ENCODE measurements at places on chromosomes 11 and 22.

GRCh38 chr11:14435717-14436512, 63.7 kb downstream of the COPB1 start:
- DNase-seq = no peak

DNA sequence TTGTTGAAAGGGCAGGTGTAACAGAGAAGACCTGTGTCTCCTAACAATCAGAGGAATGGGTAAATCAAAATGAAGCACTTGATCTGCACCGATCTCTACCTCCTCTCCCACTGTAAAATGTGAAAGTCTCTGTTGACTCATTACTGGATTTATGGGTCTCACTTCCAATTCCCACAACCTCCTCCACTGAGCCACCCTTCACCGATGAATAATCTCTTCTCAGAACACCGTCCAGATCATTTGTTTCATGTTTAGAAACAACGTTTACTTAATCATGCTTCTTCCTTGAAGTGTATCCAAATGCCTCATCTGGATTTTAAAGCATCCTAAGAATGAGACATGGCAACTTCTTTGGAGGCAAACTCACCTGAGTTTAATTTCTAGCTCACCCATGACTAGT, 643.6 kb downstream of the ETS1 start:
- no peak for DNase-seq

- no peak for DNase-seq
Observed at GRCh38 chr11:4610258-4610935, 2.4 kb upstream of the TRIM68 start.

- no peak for DNase-seq
Observed at GRCh38 chr11:128890543-128891368, at the start of gene KCNJ5. Gene KCNJ5 (plus strand): TSS chr11:128891356. CDS start chr11:128911274, 19,918 bp downstream.

DNA sequence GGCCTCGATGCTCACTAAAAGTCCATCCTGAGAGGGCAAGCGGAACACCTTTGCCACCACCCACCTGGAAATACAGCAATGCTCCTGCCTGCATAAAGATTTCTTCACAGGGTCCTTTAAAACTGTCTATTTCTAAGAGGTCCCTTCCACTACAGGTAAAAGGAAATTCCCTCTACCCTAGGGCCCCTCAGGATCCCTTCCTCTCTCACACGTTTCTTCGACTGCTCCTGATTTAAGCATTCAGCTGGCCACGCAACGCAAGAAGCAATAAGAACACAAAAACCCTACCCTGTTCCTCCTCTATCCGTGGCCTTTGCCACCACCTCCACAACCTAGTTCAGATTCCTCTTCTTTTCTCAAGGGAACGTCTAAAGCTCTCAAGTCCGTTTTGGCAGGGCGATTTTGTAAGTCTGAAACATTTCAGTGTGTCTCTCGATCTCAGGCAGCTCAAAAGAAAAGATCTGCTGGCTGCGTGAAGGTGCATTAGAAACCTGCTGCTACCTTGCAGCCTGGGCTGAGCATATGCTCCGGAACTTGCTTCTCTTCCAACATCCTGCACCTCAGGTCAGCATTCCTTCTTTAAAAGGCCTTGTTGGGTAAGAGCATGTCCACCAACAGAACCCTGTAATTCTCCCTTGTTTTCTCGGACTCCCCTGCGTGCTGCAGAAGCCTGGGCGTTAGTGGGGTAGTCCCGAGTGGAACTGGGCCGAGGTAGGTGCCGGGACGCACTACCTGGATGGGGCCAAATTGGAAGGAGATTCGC, 1.6 kb downstream of the LGR4 start:
- DNase-seq = no peak

DNA sequence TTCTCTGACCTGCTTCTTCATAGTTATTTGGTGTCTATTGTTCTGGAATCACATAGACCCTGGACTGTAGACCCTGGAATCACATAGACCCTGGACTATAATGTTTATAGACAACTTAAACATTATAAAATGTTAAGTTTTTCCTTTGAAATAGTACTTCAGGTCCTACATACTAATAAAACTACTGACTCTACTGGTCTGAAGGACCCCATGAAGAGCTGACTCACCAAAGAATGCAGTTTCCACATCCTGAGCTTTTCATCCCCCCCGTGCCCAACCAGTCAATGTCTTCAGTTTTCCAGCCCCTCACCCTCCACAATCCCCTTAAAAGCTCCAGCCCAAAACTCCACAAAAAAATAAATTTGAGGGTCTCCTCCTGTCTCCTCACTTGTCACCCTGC, 6.6 kb upstream of the PLEKHA7 start:
- no peak for DNase-seq

DNA sequence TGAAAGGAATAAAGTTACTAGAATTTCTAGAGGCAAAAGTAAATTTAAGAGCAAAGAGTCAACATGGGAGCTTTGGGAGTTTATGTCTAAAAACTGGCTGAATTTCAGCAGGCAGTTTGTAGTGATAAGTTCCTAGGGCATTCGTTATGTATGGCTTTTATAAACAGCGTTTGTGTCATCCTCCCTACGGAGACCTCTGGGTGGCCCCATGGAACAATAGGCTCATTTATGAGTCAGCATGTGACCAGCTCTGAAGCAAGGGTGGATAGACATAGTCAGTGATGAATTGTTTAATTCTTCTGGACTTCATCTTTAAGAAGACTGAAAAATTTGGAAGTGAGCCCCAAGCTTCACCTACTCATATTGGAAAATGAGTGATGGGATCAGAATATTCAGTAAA, 37.1 kb downstream of the SVIP start:
- no peak for DNase-seq
